ENCODE measurements at places on chromosomes 6 and 20.
A peak's percentile ranks its signal among the peaks of the same experiment; 100 is the strongest.

- no peak for DNase-seq
These were observed 9.9 kb upstream of the SCGN start for GRCh38 chr6:25641940-25642666.

- no peak for DNase-seq
These were observed 151.5 kb upstream of the LRFN2 start for GRCh38 chr6:40738551-40739193.

DNA sequence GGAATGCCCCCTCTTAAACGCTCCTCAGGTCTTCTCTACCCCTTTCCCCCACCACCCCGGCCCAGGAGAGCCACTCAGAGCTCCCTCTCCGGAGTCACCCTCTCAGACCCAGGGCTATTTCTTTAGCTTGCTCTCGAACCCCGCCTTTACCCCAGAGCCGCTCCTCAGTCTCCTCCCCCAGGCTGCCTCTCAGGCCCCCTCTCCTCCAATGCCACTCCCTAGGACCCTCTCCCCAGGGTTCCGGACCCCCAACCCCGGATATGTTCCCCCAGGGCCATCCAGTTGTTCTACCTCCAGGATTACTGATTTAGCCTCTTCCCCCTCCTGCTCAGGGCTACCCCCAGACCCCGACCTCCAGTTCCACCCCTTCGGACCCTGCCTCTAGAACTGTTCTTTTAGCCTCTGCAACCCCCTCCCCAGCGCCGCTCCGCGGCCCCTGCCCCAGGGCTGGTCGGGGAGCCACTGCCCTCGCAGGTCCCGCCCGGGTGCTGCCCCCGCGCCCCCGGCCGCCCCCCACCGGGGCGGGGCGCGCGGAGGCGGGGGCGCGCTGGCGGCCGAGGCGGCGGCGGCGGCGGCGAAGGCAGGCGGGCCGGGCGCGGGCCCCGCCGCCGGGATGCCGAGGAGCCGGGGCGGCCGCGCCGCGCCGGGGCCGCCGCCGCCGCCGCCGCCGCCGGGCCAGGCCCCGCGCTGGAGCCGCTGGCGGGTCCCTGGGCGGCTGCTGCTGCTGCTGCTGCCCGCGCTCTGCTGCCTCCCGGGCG, at the start of gene MMP24:
Gene MMP24 (plus strand): TSS at position 565 of the 758 bp plus-strand sequence. CDS start 49 bp downstream, at position 614.
- DNase-seq = no peak

DNA sequence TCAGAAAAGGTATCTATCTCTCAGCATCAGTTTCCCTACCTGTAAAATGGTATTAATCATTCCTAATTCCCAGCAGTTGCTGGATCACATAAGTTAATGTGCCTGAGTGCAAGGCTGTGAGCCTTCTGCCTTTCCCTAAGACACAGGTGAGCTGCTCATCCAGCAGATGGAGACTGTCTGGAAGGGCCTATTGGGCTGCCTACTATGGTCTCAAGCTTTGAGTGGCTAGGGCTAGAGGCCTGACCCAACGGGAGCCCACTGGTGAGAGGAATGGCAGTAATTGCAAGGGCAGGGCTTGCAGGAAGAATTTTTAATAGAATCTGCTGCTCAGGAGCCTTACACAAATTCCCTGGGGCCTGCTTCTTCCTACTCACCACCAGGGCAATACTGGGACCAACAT, 4.3 kb downstream of the KHDC1 start:
- DNase-seq = no peak

GRCh38 chr6:149138699-149139294, 178.7 kb upstream of the TAB2 start:
- DNase-seq = no peak

DNA sequence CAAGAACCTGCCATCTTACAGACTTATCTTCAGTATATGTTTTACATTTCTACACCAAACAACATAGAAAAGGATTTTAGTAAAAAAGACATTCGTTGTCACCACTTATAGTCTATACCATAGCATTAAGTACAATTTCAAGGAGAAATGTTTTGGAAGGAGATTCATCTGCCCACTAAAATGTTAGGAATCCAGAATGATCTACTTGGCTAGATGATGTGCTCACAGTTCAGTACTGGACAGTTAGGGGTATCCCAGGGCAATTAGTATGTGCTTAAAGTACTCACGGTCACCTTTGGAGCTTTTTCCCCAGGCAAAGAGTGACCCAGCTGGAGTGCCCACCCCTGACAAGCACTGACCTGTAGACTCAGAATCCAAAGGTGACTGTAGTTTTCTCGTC, 222.9 kb downstream of the SLC24A3 start:
- DNase-seq = no peak

DNA sequence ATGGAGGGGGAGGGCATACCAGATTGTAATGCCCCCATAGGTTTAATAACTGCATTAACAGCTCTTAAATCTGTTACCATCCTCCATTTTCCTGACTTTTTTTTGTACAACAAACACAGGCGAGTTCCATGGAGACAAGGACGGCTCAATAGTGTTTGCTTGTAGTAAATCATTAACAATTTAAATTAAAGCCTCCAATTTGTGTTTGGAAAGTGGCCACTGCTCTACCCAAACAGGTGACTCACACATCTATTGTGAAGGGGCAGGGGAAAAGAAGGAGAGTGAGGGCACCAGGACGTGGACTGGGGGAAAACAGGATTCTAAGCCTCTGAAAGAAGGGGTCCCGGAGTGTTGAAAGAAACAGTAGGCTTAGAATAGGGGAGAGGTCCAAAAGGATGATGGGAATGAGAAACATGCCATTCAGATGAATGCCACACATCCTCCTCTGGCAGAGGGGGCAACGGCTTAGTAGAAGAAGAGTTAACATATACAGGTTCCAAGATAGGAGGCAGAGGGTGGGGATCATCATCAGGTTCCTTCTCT, 6.9 kb downstream of the GLYATL3 start:
- no peak for DNase-seq

GRCh38 chr20:23585449-23585807, 17.1 kb upstream of the CST9L start:
- DNase-seq = no peak

DNA sequence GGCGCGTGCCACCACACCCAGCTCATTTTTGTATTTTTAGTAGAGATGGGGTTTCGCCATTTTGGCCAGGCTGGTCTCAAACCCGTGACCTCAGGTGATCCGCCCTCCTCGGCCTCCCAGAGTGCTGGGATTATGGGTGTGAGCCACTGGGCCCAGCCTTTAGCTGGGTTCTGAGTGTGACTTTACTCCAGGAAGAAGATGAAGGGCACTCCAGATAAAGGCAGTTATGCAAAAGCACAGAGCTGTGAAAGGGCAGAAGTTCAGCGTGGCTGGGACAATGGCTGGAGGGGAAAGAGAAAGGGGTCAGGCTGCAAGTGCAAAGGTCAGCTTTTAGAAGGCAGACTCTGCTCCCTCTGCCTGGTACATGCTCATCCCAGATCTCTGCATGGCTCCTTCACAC, 39.7 kb downstream of the MAP3K5 start:
- DNase-seq = no peak

- DNase-seq = no peak
These were observed 920.0 kb downstream of the TFAP2A start for GRCh38 chr6:9494864-9495263.

DNA sequence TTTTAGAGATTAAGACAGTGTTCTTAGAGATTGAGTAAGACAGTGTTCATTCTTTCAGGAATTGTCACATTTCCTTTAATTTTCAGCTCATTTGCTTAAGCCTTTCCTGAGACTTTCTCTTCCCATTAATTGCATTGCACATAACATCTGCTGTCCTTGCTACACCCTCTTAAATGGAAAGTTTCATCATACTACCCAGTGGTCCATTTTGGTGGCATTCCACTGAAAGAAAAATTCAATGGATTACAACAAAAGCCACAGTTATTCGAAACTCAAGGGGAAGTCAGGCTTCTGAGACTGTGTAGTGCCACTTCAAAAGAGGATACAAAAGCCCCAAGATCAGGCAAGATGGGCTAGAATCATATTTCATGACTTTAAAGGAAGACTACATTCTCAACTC, 64.0 kb downstream of the RSPO3 start:
- no peak for DNase-seq

- DNase-seq = no peak
These were observed 63.5 kb downstream of the THBS2 start for GRCh38 chr6:169190144-169190584.

DNA sequence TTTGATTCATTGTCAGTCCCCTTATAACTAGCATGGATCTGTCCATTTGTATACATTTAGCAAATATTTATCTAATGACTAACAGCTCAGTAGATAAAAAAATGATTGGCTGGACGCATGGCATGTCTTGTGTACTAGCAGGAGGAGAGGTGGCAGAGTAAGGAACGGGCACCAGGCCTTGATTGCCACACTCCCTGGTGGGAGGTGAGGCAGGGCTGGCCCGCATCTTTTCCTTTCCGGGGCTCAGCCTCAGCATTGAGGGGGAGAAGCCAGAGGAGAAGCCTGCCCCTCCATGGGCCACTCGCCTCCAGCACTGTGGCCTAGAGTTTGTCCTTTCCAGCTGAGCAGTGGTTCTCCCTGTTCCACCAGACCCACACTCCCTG, 84.9 kb upstream of the TMEM181 start:
- DNase-seq = no peak

GRCh38 chr6:157761926-157762325, 61.1 kb upstream of the SNX9 start:
- DNase-seq = no peak

GRCh38 chr6:148508401-148509041, 165.9 kb downstream of the SASH1 start:
- no peak for DNase-seq

GRCh38 chr20:25203871-25204320, 8.4 kb downstream of the ENTPD6 start:
- DNase-seq = no peak

DNA sequence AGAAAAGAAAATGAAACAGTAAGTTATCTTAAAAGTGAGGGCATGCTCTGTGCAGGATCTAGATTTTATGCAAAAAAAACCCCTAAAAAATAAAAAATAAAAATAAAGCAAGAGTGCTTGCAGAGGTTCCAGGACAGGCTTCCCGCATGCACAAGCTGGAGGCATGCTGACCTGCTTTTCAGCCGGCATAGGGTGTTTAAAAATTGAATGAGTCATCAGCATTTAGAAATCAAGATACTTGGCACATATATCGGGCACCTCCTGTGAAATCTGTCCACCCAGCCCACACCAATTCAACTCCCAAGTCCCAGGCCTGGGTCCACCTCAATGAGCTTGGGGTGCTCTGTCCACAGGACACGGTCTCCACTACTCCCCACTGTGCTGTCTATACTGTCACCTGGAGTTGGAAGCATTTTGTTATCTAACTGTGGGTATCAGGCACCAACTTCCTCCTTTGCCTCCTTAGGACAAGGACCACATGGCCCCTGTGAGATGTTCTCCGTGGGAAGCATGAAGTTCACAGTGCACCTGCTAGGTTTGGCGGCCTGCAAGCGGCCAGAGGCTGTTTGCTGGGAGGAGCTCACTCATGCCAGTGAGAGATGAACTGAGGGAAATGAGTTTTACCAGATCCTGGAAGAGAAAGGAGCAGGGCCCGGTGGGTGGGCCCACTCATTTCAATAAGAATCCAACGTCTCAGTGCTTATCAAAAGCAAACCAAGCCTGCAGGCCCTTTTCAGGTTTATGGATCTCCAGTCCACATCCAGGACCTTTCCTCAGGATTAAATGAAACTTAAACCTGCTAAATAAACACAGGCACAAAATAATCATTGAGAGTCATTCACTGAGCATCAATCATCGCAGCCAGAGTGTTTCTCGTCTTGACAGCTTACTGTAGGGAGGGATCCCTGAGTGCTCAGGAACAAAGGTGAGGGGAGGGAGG, 121.1 kb downstream of the FOXA2 start:
- no peak for DNase-seq

DNA sequence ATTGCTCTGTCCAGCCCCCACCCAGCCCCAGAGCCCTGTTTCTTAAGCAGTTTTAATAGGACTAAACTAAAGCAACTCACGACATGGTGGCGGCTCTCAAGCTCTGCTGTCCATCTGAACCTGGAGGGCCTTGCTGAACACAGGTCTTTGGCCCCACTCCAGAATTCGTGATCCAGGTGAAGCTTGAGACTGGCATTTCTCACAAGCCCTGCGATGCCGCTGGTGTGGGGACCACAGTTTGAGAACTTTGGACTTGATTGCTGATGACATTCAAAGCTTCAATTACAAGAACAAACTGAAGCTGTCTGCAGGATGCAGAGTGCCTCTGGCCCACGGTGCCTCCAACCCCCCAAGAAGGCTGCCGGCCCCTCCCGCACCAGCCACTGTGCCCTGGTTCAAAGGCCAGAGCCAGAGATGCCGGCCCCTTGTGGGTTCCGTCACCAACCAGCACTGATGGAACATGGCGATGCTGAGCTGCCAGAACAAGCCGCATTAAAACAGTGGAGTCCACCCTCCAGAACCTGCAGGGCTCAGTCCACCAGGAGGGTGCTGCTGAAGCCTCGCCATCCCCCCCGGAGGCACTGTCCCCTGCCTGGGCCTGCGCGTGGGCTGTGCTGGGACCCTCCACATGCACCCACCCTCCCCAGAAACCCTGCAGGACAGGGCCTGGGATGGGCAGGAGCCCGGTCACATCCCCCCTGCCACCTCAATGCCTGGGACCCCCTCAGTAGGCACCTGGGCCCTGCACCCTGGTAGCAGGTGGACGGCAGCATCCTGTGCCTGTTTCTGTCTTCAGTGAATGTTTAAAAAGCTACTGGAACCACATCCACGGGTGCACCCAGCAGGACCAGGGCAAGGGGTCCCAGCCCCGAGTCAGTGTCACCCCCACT, 101.1 kb downstream of the PSMB1 start:
- DNase-seq = no peak

DNA sequence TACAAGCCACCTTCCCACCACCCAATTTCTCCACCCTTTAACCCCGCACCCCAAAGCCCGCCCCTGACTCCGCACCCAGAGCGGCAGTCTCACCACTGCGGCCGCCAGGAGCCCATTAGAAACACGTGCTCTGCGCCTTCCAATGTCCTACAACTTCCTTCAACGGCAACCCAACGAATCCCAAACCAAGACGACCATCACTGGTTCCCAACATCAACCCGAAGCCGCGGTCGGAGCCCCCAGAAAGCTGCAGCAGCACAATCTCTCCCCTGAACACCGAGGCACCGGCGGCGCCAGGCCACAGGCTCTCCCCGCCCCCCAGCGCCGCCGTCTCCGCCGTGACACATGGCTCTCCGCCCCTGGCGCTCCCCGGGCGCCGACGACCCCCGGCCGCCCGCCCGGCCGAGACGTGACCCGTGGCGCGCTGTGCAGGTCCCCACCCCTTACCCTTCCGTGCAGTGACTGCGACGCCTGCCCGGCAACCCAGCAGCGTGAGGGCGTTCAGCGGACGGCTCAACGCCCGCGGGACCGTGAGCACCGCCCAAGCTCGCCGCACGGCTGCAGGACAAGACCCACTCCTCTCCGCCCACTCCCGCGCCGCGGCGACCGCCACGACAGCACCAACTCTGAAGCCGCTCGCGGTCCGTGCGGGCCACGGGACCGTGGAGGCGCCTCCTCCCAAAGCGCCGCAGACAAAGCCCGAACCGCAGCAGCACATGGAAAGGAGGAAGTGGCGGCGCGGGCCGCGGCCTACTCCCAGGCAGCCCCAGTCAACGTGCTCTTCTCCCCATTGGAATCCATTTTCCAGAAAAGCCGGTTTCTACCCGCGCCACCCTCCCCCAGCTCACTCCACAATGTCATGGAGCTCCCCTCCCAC, 551 bp downstream of the SYNCRIP start:
- DNase-seq = peak; percentile 60

All from stimulated activated naive CD8-positive, alpha-beta T cell treated with anti-CD3 and anti-CD28 coated beads, Interleukin-15, Interleukin-2, amounts not matched to agents 100 U/mL and 50 U/mL, for 24 hours (primary cell).